NCI-H2107 (cell line): ENCODE measurements at places on chromosomes 4 and X.

- no peak for DNase-seq
These were observed 39.5 kb downstream of the HOPX start for GRCh38 chr4:56641494-56642051.

GRCh38 chrX:19578956-19579355, 63.6 kb upstream of the MAP3K15 start:
- DNase-seq: no peak

GRCh38 chr4:21845663-21846062, 102.9 kb downstream of the KCNIP4 start:
- no peak for DNase-seq

- DNase-seq: no peak
These were observed 15.1 kb upstream of the CXCL13 start for GRCh38 chr4:77590482-77590881.

- DNase-seq: no peak
These were observed 360.5 kb upstream of the SLC7A11 start for GRCh38 chr4:138602664-138603063.

- no peak for DNase-seq
These were observed 352.3 kb downstream of the GRXCR1 start for GRCh38 chr4:43244688-43245382.

- DNase-seq: no peak
These were observed 243.3 kb downstream of the SLC7A11 start for GRCh38 chr4:137998666-137999429.
